ENCODE measurements at places on chromosomes 4 and X.

GRCh38 chrX:153454901-153455550 lies 9.2 kb upstream of the TREX2 start:
- DNase-seq, result no peak

GRCh38 chr4:120009731-120010130 lies 56.9 kb downstream of the MAD2L1 start:
- DNase-seq, result no peak

DNA sequence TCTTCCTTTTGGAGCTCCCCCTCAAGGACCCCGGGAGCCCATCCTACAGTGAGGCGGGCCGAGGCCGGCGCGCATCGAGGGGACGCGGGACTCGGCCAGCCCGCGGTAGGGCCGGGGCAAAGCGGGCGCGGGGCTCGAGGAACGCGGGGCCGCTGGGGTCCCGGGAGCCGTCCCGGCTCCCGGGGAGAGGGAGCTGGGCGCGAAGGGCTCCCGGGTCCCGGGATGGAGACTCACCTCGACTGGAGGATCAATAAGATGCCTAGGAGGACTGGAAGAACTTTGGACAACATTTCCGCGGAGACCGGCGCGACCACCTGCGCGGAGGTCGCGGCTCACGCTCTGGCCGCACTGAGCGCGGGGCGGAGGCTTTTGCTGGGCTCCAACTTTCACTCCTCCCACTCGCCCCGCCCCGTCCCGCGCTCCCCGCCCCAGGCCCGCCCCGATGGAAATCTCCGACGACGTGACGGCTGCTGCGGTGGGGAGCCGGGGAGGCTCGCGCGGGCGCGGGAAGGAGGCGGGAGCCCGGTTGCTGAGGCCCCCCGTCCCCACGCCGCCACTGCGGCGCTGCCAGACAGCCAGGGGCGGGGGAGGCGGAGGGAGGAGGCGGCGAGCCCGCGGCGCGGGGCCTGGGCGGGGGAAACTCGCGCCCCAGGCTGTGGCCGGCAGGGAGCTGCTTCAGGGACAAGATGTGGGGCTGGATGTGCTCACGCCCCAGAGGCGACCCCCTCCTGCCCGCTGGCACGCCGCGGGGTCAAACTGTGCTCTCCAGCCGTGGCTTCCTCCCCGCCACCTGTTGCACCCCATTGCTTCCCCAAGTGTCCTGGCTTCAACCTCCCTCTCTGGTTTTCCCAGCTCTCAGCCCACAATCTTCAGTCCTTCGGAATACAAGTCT lies at the start of gene GABRE:
Gene GABRE, minus strand, starts transcription at position 341 of the 892 bp plus-strand sequence. Its CDS starts 51 bp downstream, at position 290.
- no peak for DNase-seq

- DNase-seq, result no peak
Measured at GRCh38 chrX:123833387-123833786, 26.5 kb upstream of the XIAP start.

DNA sequence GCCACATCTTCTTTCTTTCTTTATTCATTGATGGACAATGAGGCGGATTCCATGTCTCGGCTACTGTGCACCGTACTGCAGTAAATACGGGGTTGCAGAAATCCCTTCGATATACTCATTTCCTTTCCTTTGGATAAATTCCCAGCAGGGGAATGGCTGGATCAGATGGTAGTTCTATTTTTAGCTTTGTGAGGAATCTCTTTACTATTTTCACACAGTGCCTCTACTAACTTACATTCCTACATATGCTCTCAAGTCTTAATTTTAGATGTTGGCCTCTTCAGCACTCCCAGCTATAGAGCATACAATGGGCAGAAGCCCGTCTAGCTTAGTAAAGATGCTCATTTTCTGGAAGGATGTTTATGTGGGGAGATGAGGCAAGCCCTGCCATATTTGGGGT lies 317.4 kb downstream of the ASMT start:
- no peak for DNase-seq

GRCh38 chr4:182139491-182139890 lies 103.7 kb upstream of the TENM3 start:
- no peak for DNase-seq

GRCh38 chrX:140949233-140949632 lies 53.2 kb upstream of the SPANXB1 start:
- DNase-seq, result no peak

DNA sequence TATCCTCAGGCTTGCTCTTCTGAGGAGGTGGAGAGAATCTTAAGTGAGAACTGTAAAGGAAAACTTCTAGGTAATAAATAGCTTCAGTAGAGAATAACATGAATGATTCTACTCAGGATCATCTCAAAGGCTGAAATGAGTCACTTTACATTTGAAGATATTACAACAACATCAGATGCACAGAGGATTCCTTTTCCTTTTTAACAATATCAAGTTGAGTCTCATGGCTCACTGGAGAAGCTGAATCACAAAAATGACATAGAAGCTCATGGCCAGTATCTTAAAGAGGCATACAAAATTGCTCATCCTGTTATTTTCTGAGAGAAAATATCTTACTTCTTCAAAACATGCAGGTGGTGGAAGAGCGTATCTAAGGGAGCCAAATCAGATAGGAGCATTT lies 72.5 kb upstream of the EMCN start:
- no peak for DNase-seq

DNA sequence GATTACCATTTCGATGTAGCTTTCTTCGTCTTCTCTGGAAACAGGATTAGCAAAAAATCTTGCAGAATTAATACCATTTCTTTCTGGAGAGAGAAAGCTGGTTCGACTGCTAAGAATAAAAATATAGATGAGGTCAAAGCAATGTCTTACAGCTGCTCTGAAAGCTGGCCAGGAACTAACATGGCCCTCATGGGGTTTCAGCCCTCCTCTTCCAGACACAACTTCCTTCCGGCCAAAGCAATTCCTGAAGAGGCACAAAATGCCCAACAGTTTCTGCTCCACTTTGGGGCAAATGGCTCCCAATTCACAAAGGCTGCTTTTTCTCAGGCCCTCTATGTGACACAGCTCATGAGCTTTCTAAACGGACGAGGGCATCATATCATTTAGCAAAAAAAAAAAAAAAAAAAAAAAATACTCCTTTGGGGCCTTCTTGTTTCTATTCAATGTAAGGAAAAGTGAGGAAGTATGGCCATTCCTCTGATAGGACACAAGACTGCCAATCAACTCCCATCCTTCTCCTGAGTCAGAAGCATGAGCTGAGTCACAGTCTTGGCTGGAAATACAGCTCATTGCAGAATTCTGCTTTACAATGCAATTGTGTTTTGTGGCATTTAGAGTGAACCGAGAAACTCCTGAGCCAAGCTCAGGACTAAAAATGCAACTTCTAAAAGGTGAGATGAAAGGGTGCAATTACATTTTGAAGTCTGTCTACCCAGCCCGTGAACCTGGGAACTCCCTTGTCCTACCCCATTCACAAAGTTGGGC lies 42.7 kb upstream of the CTAG2 start:
- no peak for DNase-seq

All from C1 segment of cervical spinal cord (tissue), 14 donors.